ENCODE measurements at places on chromosomes 1 and 21. TPM values are rescaled to one million over a fixed set of nuclear protein-coding genes. Genes with fewer than 3 reads are reported as not detected.
A peak's percentile ranks its signal among the peaks of the same experiment; 100 is the strongest.

DNA sequence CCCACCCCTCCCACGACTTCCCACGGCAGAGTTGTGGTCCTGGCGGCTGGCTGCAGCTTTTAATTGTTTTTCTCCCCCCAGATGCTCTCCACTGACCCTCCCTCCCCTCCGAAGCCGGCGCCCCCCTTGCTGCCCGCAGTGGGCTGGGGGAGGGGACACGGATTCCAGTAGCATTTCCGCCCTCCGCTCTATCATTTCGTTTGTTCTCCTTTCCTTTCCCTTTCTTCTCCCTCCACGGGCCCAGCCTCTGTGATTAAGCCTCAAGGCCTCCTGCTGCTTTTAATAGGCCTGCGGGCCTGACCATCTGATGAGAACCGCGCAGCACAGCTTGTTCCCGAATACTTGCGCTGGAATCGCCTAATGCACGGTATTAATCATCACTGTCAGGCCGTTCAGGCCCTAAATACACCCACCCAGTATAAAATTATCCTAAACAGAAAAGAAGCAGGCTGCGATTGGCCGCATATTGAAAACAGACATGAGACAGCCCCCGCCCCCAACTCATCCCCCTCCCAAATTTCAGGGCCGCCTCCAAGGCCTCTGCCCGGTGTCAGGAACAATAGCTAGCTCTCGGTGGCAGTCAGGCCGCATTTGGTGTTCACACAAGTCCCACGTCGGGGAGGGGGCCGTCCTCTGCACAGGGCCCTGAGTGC is 102.0 kb upstream of the ARHGEF16 start:
- ATAC-seq, result peak; percentile 91

ARHGEF16 gene
- 0.54 TPM for total RNA-seq

UBASH3A gene
- total RNA-seq, result 0.40 TPM

NBPF6 gene
- total RNA-seq, result not detected

DNA sequence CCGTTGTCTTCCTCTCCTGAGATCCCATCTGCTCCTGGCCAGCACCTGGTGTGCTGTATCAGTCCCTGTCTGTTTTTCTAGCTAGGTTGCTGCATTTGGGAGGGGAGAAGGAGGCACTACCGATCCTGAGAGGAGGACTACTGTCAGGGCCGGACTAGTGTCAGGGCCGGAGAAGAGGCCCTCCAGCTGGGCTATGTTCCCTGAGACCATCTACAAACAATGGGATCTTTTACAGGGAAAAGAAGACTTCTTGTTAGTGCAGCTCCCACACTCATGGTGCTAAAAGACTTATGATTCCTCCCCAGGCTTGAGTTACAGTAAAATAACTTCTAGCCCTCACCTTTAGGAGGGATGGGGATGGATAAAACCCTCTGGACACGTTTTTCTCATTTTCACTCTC is 141.0 kb upstream of the TNR start:
- no peak for ATAC-seq

DNA sequence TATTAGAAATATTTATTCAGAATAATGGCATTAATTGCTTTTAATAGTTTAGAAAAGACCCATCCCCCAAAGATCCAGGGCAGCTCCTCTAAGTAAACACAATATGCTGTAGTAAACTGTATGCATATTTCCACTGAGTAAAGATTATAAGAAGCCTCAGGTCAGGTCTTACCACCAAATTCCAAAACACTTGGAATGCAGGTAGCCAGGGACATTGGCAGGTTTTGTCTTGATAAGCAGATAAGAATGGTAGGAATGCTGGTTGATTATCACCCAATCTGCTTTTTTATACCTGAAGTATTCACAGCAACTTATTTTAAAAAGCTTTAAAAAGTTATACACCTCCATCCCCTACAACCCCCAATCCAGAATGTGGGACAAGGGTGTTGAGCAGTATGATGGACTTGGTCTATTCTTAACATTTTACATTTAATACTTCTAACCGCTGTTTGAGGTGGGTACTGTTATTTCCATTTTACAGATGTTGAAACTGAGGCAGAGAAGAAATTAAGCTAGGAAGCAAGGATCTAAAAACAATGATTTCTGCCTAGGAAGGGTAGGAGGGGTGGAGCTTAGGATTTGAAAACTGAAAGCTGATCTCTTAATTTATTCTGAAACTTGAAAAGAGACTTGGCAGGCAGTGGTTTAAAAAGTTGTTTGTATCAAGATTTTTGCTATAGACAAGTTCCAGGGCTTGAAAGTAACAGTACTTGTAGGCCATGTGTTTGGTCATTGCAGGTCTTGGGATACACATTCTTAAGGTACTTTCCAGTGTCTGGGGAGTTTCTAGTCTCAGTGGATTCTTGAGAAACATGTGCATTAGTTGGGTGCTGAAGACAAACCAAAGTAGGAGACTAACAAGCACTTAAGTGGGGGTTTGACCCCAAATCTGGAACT is 15.6 kb upstream of the THEM4 start:
- ATAC-seq, result no peak

USH2A gene
- total RNA-seq, result not detected

DNA sequence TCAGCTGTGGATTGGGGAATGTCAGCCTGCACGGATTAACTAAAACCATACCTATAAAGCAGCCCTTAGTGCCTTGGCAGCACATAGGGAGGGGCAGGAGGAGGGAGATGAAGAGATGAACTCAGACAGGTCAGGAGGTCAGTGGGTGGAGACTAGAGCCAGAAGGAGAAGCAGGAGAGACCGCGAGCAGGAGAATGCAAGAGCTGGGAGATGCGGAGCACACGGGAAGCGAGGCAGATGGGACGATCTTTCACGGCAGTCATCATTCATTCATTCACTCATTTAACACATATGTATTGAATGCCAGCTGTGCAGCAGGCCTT is 41.9 kb downstream of the NEK2 start:
- no peak for ATAC-seq

DNA sequence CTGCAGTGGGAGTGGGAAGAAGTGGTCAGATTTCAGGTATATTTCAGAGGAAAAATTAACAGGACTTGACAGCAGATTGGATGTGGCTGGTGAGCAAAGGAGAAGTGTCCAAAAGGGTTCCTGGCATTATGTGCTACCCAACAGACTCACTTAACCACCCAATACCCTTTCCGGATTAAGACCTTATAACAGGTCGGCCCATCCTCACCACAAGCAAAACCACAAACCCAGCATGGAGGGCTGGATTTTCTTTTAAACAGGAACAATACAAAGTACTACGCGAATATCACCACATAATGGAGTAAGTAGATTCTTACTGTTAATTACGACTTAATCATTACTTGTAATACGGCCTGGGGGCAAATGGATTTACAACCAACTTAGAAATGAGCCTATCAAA is 59.2 kb downstream of the WDR64 start:
- no peak for ATAC-seq

- no peak for ATAC-seq
Measured at GRCh38 chr1:66523562-66523961, 10.4 kb upstream of the SGIP1 start.

DNA sequence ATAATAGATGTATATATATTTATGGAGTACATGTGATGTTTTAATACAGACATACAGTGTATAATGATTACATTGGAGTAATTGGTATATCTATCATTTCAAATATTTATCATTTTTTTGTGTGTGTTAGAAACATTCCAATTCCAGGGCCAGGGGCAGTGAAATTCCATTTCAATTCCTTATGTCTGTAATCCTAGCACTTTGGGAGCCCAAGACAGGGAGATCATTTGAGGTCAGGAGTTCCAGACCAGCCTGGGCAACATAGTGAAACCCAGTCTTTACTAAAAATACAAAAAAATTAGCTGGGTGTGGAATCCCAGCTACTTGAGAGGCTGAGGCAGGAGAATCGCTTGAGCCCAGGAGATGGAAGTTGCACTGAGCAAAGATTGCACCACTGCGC is 30.4 kb upstream of the PDC start:
- ATAC-seq, result no peak

CD2 gene
- total RNA-seq, result 1.2 TPM

DNA sequence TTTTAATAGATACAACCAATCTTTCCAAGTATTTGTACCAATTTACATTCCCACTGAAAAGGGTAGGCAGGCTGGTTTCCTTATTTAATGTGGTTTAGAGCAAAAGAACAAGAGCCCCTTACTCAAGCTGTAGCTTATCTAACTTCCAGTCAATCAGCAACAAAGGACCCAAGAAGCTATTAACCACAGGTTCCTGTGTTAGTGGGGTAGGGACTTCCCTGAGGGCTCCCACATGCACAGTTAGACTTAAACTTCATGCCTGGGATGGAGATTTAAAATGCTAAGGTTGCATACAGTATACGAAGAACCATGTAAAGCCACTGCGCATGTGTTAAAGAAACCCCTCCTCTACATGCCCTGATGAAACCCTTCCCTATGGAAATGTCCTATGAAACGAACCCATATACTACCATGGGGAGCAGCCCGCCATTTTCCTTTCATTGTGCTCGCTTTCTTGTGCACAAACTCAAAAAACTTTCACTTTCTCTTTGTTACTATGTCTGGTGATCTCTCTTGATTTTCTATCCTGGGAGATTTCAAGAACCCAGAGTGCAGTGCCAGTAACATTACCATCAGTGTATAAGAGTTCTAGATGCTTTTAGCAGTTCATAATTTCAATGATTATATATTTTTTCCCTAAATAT is 23.3 kb upstream of the ST6GALNAC5 start:
- no peak for ATAC-seq

- ATAC-seq, result no peak
Measured at GRCh38 chr21:37043818-37044217, 29.1 kb downstream of the PIGP start.

DNA sequence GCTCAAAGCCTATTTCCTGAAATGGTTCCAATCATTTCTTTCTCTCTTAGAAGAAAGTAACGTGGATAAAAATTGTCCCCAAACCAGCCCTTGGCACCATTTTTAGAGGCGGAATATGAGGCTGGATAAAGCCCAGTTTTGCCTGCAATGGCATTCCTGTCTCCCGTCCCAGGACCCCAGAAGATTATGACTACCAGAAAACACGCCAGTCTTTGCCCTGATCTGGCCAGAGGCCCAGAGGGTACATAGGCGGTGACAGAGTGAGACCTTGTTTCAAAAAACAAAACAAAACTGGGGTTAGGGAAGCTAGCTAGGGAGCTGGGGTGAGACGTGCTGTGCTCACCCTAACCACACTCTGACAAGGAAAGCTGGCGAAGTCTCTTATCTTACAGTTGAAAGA is at the start of gene AADACL4:
TSS of gene AADACL4 (plus strand) at position 301 of the 400 bp plus-strand sequence. CDS start 462 bp downstream, outside the sequence.
- ATAC-seq, result no peak

All from gastroesophageal sphincter (tissue), 4 donors.